Glutamatergic neuron (in vitro differentiated cells): ENCODE measurements at places on chromosomes 4 and X. TPM values are rescaled to one million over a fixed set of nuclear protein-coding genes. Genes with fewer than 3 reads are reported as not detected.

GRCh38 chr4:70133473-70133872, 20.6 kb upstream of the PRR27 start:
- no peaks in the 10 kb centered on the region for H3K4me1 ChIP-seq
- no peak overlapping the region for H3K4me3 ChIP-seq
- no peaks in the 10 kb centered on the region for H3K36me3 ChIP-seq
- no peaks in the 10 kb centered on the region for H3K27me3 ChIP-seq
- H3K27ac ChIP-seq = no peak overlapping the region

DNA sequence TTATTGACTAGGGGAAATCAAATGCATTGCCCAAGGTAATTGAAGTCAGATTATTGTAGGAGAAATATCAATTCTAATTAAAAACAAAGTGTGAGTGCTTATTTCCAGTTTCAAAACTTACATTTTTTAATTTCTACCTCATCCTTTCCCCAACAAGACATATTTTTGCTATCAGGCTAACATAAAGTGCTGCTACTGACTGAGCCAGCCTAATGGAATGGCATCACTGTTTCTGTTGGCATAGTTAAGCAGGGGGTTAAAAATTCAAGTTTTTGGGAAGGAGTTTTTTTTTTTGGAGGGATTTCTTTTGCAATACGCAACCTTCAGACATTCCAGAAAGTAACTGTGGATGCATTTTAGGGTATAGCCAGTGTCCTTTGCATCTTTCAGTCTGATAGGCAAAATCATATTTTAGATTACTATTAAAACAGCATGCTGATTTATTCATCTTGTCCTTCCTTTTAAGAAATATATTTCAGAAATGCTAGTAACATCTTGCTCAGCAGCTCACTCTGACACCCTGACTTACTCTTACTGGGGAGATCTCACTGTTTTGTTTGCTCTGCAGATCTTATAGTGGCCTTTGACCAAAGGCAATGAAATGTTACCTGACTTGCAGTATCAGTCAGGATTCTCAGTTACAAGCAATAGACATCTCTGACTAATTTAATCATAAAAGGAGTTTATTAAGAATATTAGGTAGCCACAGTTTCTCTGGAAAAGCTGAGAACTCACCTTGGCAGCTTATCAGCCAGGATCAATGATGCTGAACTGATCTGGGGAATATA, 24.4 kb downstream of the GAB1 start:
- H3K27ac ChIP-seq = no peak overlapping the region
- peaks cover 4% of the 10 kb centered on the region for H3K36me3 ChIP-seq
- DNase-seq = no peak
- peaks cover 17% of the 10 kb centered on the region for H3K4me1 ChIP-seq
- peaks cover 2% of the 10 kb centered on the region for H3K27me3 ChIP-seq

- H3K27ac ChIP-seq = no peak overlapping the region
- no peaks in the 10 kb centered on the region for H3K27me3 ChIP-seq
- H3K36me3 ChIP-seq = no peaks in the 10 kb centered on the region
- no peak for DNase-seq
Measured at GRCh38 chr4:97656044-97656720, 487.1 kb downstream of the STPG2 start.

DNA sequence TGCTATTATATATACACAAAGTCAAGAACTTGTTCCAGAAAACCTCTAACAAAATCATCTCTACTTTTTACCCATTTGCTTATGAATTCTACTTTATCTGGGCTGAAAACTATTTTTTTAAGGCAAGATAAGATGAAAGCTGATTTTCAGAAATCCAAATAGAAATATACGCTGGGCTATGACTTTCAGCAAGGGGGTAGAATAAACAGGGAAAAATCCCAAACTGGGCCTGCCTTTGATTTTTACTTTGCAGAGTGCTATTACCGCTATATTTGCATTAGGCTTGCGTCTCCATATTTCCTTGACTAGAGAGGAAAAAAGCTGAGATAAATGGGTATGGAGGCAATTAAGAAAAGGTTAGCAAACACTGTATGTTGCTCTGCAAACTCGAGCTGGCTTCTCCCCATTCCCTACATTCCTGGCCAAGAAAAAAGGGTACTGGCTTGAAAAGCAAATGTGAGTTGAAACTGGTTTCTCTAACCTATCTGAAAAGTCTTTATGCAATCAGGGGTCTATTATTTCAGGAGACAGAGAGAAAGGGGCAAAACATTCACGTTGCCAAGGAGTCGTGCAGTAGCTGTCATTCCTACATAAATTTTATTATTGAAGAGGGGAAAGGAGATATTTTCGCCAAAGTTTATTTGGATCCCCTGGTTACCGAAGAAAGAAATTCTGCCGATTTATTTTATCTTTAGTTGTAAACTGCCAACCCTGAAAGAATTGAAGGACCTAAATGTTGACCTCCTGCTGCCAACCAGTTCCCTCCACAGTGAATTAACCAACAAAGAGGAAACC, 2.2 kb downstream of the TMEM47 start:
- H3K27me3 ChIP-seq = peaks cover 2% of the 10 kb centered on the region
- H3K36me3 ChIP-seq = no peaks in the 10 kb centered on the region
- no peak overlapping the region for H3K27ac ChIP-seq
- no peak for DNase-seq

Gene PHOX2B
- total RNA-seq = 101 TPM
